ENCODE measurements at places on chromosomes 6 and 20. TPM values are rescaled to one million over a fixed set of nuclear protein-coding genes. Genes with fewer than 3 reads are reported as not detected.

- H3K27ac ChIP-seq, result no peak overlapping the region
- H3K27me3 ChIP-seq, result no peaks in the 10 kb centered on the region
- H3K4me3 ChIP-seq, result no peak overlapping the region
These were observed 64.9 kb downstream of the CSE1L start for GRCh38 chr20:49110767-49111694.

- no peaks in the 10 kb centered on the region for H3K27me3 ChIP-seq
- DNase-seq, result peak; percentile 66
- peaks cover 2% of the 10 kb centered on the region for H3K36me3 ChIP-seq
- no peak overlapping the region for H3K27ac ChIP-seq
- no peaks in the 10 kb centered on the region for H3K4me1 ChIP-seq
These were observed 10.3 kb upstream of the R3HDML start for GRCh38 chr20:44326391-44327159.

Gene EMILIN3
- total RNA-seq, result 6.7 TPM

- DNase-seq, result peak; percentile 89
- H3K27me3 ChIP-seq, result no peaks in the 10 kb centered on the region
- H3K4me3 ChIP-seq, result no peak overlapping the region
- H3K4me1 ChIP-seq, result no peaks in the 10 kb centered on the region
- no peaks in the 10 kb centered on the region for H3K36me3 ChIP-seq
- H3K27ac ChIP-seq, result no peak overlapping the region
These were observed 57.6 kb upstream of the SCAF8 start for GRCh38 chr6:154675602-154676088.

Gene HLA-DMB
- 1.7 TPM for total RNA-seq

- peaks cover 10% of the 10 kb centered on the region for H3K4me1 ChIP-seq
- DNase-seq, result no peak
- H3K27me3 ChIP-seq, result no peaks in the 10 kb centered on the region
- no peak overlapping the region for H3K27ac ChIP-seq
These were observed 47.5 kb upstream of the NHSL1 start for GRCh38 chr6:138546733-138547185.

DNA sequence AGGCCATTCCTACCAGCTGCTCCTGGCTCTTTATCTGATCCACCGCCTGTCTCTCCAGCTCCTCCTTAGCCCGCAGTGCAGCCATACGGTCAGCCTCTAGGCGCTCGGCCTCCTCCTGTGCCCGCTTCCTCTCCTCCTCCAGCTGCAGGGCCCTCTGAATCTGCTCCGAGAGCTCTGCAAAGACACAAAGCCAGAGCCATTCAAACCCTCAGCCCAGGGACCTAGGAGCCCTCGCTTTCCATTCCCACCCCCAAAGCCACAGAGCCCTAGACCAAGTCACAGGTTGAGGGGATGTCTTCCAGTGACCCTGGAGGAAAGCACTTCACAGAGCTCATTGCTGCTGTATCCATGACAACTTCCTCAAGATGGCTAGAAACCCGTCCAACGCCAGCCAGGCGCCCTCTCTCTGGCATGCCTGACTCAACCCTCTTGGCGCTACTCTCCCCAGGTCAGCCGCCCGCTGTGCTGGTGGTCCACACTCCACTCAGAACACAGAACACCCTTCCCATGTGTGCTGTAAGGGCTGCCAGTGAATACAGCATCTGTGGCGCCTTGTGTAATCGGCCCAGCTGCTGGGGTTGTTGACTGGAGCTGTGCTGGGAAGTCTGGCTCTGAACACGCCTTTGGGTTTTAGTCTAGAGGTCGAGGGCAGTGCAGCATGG, 49.3 kb downstream of the EZR start:
- no peak overlapping the region for H3K4me3 ChIP-seq
- DNase-seq, result no peak
- H3K4me1 ChIP-seq, result no peaks in the 10 kb centered on the region

Gene ACTL10
- 0.46 TPM for total RNA-seq

- H3K27ac ChIP-seq, result no peak overlapping the region
- no peaks in the 10 kb centered on the region for H3K36me3 ChIP-seq
These were observed 63.2 kb downstream of the SLC24A3 start for GRCh38 chr20:19275630-19276071.

- H3K4me3 ChIP-seq, result 0 out of 3 replicates have a peak overlapping the region, but pooled peaks have one; percentile 32
- H3K27ac ChIP-seq, result no peak overlapping the region
- H3K4me1 ChIP-seq, result peaks cover 2% of the 10 kb centered on the region
- H3K27me3 ChIP-seq, result no peaks in the 10 kb centered on the region
- DNase-seq, result no peak
These were observed 222.8 kb downstream of the UST start for GRCh38 chr6:148969603-148970061.

GRCh38 chr6:56807989-56808337, 146.9 kb upstream of the BEND6 start:
- no peak for DNase-seq
- H3K4me3 ChIP-seq, result no peak overlapping the region
